ENCODE measurements at places on chromosomes 6 and 20.

DNA sequence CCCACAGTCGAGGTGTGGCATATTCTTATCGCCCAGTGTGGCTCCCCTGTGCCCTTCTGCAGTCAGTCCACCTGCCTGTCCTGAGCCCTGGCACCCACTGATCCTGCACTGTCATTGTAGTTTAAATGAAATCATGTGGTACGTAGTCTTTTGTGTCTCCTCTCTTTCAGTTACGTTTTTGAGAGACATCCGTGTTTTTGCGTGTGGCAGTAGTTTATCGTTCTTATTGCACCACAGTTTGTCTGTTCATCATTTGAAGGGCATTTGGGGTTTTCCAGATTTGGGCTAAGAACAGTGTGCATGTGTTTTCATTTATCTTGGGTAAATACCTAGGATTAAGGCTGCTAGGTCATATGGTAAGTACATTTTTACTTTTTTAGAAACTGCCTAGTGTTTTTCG, 49.3 kb downstream of the SPATA2 start:
- no peak for DNase-seq

DNA sequence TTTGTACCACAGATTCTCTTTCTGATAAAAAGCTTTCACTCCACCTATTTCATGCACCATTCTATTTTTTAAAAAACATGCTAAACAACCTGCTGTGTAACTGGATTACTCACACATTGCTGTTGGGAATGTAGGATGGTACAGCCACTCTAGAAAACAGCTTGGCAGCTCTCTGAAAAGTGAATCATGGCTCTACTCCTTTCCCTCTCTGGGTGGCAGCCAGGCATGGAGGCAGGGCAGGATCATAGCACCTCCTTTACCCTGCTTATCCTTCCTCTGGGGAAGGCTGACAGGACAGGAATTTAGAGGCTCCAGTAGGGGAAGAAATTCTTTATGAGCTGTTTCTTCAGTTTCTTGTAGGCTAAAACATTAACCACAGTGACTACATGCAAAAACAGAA, 6.7 kb upstream of the VNN2 start:
- DNase-seq = no peak

DNA sequence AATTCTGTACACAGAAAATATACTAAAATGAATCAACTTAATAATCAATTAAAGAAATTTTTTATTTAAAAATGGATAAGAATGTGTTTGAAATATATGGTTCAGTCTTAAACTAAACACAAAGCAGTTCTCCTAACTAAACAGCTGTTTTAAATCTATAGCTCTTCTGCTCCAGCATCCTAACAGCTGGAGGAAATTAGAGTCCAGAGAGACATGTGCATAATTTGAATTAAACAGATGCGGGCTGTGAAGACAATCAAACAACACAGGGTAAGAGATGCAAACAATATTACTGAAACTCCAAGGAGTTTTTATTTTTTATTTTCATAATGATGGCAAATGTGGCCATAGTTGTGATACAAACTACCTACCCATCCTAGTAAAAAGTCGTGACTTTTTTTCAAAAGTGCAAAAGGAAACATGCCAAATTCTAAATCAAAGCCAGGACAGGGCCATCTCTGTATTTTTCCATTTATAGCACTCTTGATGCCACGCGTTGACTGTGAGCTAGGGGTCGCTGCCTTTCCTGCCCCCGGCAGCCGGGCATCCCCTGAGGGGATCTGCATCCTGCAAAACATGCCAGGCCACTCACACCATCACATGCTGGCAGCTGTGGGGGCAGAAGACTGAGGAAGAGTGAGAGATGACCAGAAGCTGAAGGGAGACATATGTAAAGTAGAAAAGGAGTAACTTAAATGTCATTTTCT, 310.6 kb downstream of the PRKN start:
- DNase-seq = no peak

- DNase-seq = no peak
Observed at GRCh38 chr20:57611586-57612311, 8.5 kb downstream of the ZBP1 start.

GRCh38 chr6:151763938-151764680, 43.4 kb upstream of the ESR1 start:
- DNase-seq = no peak

DNA sequence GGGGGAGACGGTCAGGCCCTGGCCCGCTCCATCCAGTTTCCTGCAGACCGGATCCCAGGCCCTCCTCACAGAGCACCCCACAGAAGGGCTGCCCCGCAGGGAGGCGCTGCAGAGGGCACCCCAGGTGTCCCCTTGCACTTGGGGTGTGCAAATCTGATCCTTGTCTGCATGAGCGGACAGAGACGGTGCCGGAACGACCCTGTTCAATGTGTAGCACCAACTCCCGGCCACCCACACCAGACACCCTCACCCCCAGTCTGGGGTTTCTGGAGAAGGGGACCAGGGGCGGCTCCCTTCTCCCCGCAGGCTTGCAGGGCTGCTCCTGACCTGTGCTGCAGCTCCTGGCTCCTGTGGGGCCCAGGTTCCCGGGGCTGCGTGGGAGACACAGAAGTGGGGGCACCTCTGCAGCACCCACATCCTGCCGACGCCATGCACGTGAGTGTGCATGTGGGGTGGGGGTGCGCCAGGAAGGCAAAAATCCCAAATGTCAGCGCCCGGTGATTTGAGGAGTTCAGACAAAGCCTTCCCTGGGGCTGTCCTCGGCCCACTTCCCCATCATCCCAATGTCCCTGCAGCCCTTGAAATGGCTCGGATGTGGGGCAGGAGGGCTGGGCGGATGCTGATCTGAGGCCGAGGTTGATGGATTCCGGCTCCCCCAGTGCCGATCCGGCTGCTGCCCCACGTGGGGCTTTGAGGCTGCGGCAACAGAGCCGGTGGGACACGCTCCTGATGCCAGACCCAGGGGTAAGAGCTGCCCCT, 85.3 kb upstream of the BHLHE23 start:
- no peak for DNase-seq

GRCh38 chr6:88165844-88166492, at the start of gene CNR1:
Gene CNR1 (minus strand): TSS chr6:88166347. CDS start chr6:88145274, 21,073 bp downstream.
- no peak for DNase-seq

GRCh38 chr6:79868098-79868722, 79.1 kb downstream of the ELOVL4 start:
- DNase-seq = peak; percentile 15

DNA sequence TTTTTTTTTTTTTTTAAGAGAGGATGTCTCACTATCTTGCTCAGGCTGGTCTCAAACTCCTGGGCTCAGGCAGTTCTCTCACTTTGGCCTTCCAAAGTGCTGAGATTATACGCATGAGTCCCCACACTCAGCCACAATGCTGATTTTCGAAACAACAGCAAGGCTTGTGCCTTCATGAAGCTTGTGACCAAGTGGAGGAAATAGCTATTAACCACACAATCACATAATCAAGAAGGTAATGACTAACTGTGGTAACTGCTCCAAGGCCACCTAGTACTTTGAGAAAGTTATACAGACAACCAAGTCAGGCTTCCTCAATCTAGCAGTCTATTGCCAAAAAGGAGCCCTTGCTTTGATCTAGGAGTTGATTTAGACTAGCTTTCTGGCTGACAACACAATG, 46.3 kb downstream of the SOD2 start:
- no peak for DNase-seq

- no peak for DNase-seq
Observed at GRCh38 chr20:56606174-56606945, 22.7 kb upstream of the TFAP2C start.

GRCh38 chr20:689947-690346, 14.3 kb upstream of the SCRT2 start:
- DNase-seq = no peak

GRCh38 chr20:18481596-18481995, 14.4 kb downstream of the POLR3F start:
- DNase-seq = no peak
